ENCODE measurements at places on chromosomes 12 and 14.

- no peak for DNase-seq
Observed at GRCh38 chr14:94594441-94594840, 13.2 kb downstream of the SERPINA5 start.

GRCh38 chr12:119614705-119615104, 21.1 kb downstream of the TMEM233 start:
- DNase-seq, result no peak

GRCh38 chr14:50542941-50543418, 10.6 kb upstream of the MAP4K5 start:
- DNase-seq, result peak; percentile 90

- DNase-seq, result no peak
Observed at GRCh38 chr14:75238756-75239455, 39.7 kb upstream of the FOS start.

DNA sequence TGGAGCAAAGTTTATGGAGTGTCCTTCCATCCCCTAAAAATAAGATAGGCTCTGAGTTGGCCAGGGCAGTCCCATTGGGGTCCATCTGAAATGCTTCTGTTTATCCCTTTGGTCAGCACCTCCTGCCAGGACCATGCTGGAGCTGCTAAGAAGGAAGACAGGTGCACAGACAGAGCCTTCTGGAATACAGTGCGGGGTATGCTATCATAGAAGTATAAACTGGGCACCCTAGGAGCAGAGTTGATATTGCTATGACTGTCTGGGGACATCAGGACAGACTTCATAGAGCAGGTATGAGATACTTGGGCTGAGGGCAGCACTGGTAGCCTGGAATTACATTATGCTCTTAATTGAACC, 170.4 kb upstream of the HIF1A start:
- no peak for DNase-seq

GRCh38 chr12:101642115-101643067, 47.6 kb downstream of the MYBPC1 start:
- DNase-seq, result peak; percentile 59

- no peak for DNase-seq
Observed at GRCh38 chr12:70271025-70271424, 27.8 kb downstream of the CNOT2 start.

DNA sequence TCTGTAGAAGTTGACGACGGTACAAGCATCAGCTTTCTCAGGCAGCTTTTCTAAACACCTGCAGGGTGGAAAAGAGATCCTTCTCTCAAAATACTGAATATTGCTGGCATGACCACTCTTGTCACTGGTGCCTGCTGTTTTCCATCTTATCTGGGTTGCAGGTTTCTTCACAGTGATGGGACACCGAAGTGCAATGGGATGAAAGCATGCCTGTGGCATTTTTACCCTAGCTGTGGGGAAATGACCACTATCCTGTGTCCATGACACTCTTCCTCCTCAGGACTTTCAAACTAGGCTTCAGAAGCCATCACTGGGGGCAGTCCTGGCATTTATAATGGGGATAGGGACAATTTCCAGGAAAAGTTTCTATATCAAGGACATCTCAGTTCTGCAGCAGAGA, 98.5 kb downstream of the ETV6 start:
- DNase-seq, result no peak

- DNase-seq, result no peak
Observed at GRCh38 chr12:106070147-106070546, 68.6 kb downstream of the NUAK1 start.

DNA sequence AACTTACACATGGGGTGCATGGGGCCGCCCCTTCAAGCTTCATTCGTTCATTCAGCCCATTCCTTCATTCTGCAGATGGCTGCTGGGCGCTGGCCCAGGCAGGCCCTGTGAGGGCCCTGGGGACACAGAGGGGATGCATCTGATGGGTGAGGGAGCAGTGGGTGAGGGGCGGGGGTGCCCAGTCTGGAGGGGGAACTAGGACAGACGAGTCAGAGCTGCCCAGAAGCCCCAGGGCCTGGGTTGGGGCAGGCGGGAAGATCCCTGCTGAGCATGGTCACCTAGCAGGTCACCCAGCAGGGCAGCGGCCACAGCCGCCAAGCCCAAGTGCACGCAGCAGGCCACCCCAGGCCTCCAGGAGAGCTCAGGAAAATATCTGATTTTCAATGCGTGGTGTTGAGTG, 14.1 kb downstream of the TRMT61A start:
- no peak for DNase-seq

GRCh38 chr12:69225251-69225910, 14.0 kb upstream of the CPSF6 start:
- no peak for DNase-seq

All from NCI-H748 treated with DMSO at 0.1 percent for 48 hours (cell line).